Heart left ventricle (tissue), 16 donors: ENCODE measurements at places on chromosomes 3 and 15. TPM values are rescaled to one million over a fixed set of nuclear protein-coding genes. Genes with fewer than 3 reads are reported as not detected.
A peak's percentile ranks its signal among the peaks of the same experiment; 100 is the strongest.

Gene TRAIP
- total RNA-seq, result 1.1 TPM

Gene KLHL40
- total RNA-seq, result 0.19 TPM

DNA sequence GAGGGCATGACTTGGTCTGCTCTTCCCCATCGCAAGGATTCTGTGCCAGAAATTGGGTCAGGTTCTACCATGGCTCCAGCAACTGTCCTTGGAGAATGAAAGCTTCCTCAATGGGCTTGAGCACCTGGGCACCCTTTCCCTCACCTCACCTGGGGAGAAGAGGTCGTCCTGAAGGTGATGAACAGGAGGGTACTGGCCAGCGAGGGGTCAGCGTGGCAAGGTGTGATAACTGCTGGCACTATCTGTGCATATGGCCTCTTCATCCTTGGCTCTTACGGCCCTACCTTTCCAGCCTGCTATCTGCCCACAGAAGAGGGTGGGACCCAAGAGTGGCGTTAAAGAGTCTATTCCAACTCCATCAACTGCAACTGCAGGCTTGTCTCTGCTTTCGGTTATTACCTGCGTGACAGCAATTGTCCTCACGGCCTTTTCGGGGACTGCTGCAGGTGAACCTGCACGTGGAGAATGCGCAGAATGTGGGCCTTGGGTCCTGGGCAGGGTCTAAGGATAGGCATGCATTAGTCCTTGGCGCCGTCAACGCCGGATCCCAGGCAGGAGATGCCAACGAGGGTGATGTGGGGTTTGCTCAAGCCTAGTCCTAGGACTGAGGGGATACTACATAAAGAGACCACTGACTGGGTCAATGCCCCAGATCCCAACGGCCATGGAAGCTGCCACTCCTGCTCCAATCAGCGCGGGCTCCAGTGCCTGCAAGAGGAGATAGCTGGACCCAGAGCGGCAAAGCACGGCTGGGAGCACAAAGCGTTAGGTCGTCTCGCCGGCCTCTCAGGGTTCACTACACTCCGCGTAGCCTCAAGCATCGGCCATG lies 625 bp upstream of the RBM15B start:
- no peaks in the 10 kb centered on the region for H3K27me3 ChIP-seq
- DNase-seq, result no peak
- H3K4me1 ChIP-seq, result peaks cover 35% of the 10 kb centered on the region
- peak overlapping the region; percentile 70 for H3K4me3 ChIP-seq
- peak overlapping the region; percentile 85 for H3K27ac ChIP-seq
- H3K36me3 ChIP-seq, result peaks cover 51% of the 10 kb centered on the region

- H3K4me1 ChIP-seq, result peaks cover 3% of the 10 kb centered on the region
- H3K27me3 ChIP-seq, result no peaks in the 10 kb centered on the region
- peaks cover 9% of the 10 kb centered on the region for H3K36me3 ChIP-seq
- no peak overlapping the region for H3K27ac ChIP-seq
- no peak for DNase-seq
Observed at GRCh38 chr15:29695489-29696167, 126.6 kb downstream of the TJP1 start.

GRCh38 chr3:13014755-13015285 lies 58.4 kb downstream of the IQSEC1 start:
- no peak overlapping the region for H3K4me3 ChIP-seq
- peak overlapping the region; percentile 74 for H3K27ac ChIP-seq
- H3K36me3 ChIP-seq, result no peaks in the 10 kb centered on the region
- no peaks in the 10 kb centered on the region for H3K27me3 ChIP-seq

Gene TLR9
- 0.21 TPM for total RNA-seq

Gene TGM4
- total RNA-seq, result not detected

Gene ST8SIA2
- 14.3 TPM for total RNA-seq

DNA sequence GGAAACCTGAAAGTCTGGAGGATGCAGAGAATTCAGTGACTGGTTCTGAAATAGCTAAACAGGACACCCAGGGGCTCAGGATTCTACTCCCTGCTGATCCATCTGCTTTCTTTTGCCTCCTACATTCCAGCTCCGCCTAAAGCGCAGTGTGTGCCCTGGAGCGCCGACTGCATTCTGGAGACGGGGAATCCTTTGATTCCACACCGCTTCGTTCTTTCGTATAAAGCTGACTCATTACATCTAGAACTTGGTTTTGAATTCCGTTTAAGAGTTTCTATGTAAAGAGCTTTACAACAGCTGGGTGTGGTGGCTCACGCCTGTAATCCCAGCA lies 61.8 kb downstream of the SENP2 start:
- no peaks in the 10 kb centered on the region for H3K27me3 ChIP-seq
- H3K27ac ChIP-seq, result no peak overlapping the region
- no peak for DNase-seq

Gene FOXL2NB
- not detected for total RNA-seq

Gene PLXNB1
- 39.5 TPM for total RNA-seq

- no peak for DNase-seq
- H3K27ac ChIP-seq, result no peak overlapping the region
- H3K4me3 ChIP-seq, result no peak overlapping the region
- H3K36me3 ChIP-seq, result no peaks in the 10 kb centered on the region
- H3K4me1 ChIP-seq, result no peaks in the 10 kb centered on the region
Observed at GRCh38 chr3:2810723-2811122, 299.5 kb downstream of the IL5RA start.

Gene TICRR
- 0.07 TPM for total RNA-seq

- no peak overlapping the region for H3K4me3 ChIP-seq
- DNase-seq, result no peak
- no peaks in the 10 kb centered on the region for H3K27me3 ChIP-seq
- no peaks in the 10 kb centered on the region for H3K36me3 ChIP-seq
- no peaks in the 10 kb centered on the region for H3K4me1 ChIP-seq
Observed at GRCh38 chr3:136817448-136817847, 1.5 kb upstream of the SLC35G2 start.

- H3K27me3 ChIP-seq, result no peaks in the 10 kb centered on the region
- no peak overlapping the region for H3K4me3 ChIP-seq
- H3K4me1 ChIP-seq, result no peaks in the 10 kb centered on the region
- no peak for DNase-seq
- H3K36me3 ChIP-seq, result no peaks in the 10 kb centered on the region
- H3K27ac ChIP-seq, result no peak overlapping the region
Observed at GRCh38 chr15:94749811-94750617, 518.7 kb downstream of the MCTP2 start.

Gene MESP2
- total RNA-seq, result not detected

GRCh38 chr15:50549326-50549725 lies 2.9 kb upstream of the USP50 start:
- H3K4me3 ChIP-seq, result no peak overlapping the region
- DNase-seq, result no peak
- no peak overlapping the region for H3K27ac ChIP-seq
- no peaks in the 10 kb centered on the region for H3K36me3 ChIP-seq
- no peaks in the 10 kb centered on the region for H3K27me3 ChIP-seq
- H3K4me1 ChIP-seq, result no peaks in the 10 kb centered on the region

GRCh38 chr15:33374226-33374914 lies 63.6 kb downstream of the RYR3 start:
- H3K27me3 ChIP-seq, result no peaks in the 10 kb centered on the region
- no peaks in the 10 kb centered on the region for H3K36me3 ChIP-seq
- no peak overlapping the region for H3K27ac ChIP-seq

DNA sequence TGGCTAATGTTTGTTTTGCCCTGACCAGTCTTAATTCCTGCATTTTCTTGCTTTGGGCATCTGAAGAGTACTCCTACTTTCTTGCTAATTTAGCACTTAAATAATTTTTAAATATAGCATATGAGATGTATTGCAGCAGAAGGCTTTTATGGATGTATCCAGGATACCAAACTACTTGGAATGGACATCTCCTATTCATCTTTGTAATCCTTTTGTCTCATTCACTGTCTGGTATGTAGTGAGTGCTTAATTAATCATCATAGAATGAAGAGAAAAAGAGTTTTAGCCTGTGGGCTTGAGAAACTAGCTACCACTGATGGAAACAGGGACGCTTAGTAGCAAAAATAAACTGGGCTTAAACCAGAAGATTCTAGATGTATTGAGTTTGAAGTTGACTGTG lies 40.6 kb downstream of the MEX3B start:
- H3K27me3 ChIP-seq, result no peaks in the 10 kb centered on the region
- no peaks in the 10 kb centered on the region for H3K36me3 ChIP-seq
- H3K27ac ChIP-seq, result no peak overlapping the region
- DNase-seq, result no peak
- no peak overlapping the region for H3K4me3 ChIP-seq

- no peaks in the 10 kb centered on the region for H3K4me1 ChIP-seq
- DNase-seq, result no peak
- H3K36me3 ChIP-seq, result no peaks in the 10 kb centered on the region
- H3K4me3 ChIP-seq, result no peak overlapping the region
- no peaks in the 10 kb centered on the region for H3K27me3 ChIP-seq
Observed at GRCh38 chr3:43219616-43220015, 66.7 kb upstream of the SNRK start.

DNA sequence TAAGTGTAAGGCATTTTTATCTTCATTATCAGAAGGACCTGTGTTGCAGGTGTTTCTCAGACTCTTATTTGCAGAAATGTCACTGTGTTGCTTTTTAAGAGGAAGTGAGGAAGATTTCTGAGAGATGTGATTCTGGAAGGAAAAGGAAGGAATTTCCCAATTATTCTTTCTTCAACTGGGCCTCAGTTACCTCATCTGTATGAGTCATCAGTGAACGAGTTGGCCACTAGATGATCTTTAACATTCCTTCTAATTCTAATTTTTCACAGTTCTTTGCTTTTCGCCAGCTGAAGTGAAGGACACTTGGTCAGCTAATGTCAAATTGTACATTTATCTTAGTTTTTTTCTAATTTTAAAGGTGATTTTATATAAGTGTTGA lies 28.9 kb downstream of the CLEC3B start:
- H3K27ac ChIP-seq, result no peak overlapping the region
- H3K4me3 ChIP-seq, result no peak overlapping the region
- DNase-seq, result no peak
- no peaks in the 10 kb centered on the region for H3K27me3 ChIP-seq
- H3K36me3 ChIP-seq, result no peaks in the 10 kb centered on the region

GRCh38 chr3:141255846-141256261 lies 24.2 kb downstream of the PXYLP1 start:
- H3K27me3 ChIP-seq, result no peaks in the 10 kb centered on the region
- no peak overlapping the region for H3K4me3 ChIP-seq
- H3K27ac ChIP-seq, result no peak overlapping the region
- H3K4me1 ChIP-seq, result peaks cover 8% of the 10 kb centered on the region
- peaks cover 8% of the 10 kb centered on the region for H3K36me3 ChIP-seq

- no peak overlapping the region for H3K27ac ChIP-seq
- H3K4me3 ChIP-seq, result no peak overlapping the region
- no peak for DNase-seq
Observed at GRCh38 chr15:34657469-34658127, 74.1 kb upstream of the GOLGA8B start.

Gene ISG20
- 3.8 TPM for total RNA-seq

DNA sequence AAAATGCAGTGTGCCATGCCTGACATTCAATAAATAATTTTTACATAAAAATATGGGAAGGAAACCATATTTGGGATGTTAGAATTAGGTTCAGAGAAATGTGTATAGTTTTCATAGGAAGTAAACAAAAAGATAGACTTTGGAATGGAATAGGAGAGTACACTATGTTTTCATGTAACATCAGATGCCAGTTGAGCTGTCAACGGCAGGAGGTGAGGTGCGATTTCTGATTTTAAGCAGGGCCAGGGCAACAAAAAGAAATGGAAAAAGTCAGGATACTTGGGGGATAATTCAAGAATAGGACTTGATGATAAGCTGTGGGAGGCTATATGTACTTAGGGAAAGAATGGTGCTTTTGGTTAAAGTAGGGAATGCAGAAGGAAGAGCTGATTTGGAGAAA lies 639.5 kb downstream of the OTOL1 start:
- H3K27ac ChIP-seq, result no peak overlapping the region
- H3K4me1 ChIP-seq, result no peaks in the 10 kb centered on the region
- peak; percentile 32 for DNase-seq
- no peaks in the 10 kb centered on the region for H3K27me3 ChIP-seq
- H3K36me3 ChIP-seq, result no peaks in the 10 kb centered on the region
- no peak overlapping the region for H3K4me3 ChIP-seq

DNA sequence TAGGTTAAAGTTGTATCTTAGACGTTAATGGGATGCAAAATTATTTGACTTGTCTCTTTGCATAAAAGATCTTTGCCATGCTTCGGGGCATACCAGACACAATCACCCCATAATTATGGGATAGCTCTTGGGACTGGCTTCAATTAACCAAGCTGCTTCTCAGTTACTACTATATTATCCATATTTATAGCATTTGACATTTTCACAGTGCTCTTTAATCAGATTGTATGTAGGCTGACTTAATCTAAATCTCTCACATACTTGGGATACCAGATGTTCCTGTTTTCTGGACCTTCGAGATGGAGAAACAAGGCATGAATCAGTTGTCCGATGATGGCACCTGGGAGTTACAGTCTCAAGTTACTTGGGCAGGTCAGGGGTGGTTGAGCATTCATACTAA lies 27.2 kb upstream of the ABHD17C start:
- H3K4me1 ChIP-seq, result no peaks in the 10 kb centered on the region
- no peak for DNase-seq
- no peak overlapping the region for H3K4me3 ChIP-seq
- H3K27ac ChIP-seq, result no peak overlapping the region
- no peaks in the 10 kb centered on the region for H3K27me3 ChIP-seq

DNA sequence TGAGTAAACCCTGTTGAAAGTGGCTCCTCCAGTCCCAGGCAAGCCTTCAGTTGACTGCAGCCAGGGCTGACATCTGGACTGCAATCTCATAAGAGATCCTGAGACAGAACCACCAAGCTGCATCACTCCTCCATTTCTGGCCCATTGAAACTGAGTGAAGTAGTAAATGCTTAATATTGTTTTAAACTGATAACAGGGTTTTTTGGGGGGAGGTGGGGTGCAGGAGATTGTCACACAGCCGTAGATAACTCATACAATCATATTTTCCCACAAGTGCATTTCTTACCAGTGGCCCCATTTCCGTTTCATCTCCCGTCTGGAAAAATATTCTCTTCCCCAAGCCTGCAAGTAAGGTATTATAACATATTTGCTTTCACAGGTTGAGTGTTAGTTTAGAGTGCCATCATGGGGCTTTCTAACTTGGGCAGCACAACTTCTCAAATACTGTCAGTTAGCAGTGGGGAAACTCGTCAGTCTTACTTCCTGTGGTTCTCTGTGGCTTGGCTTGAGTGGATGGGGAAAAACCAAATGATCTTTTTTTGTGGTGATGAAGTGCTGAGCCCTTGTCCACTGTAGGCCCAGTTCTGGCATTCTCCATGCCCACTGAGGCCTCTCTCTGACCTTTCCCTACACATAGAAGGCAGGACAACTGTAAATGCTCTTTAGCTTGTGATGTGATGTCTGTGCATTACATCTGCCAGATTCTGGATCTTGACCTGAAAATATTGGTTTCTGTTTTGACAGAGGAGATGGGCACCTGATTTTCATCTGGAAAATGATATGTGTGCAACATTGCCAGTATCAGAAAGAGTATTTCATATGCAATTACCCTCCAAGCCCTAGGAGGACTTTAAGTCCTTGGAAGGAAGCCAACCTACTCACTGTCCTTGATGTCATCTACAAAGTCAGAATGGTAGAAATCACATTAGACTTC lies 90.1 kb upstream of the BHLHE40 start:
- peak overlapping the region; percentile 23 for H3K27ac ChIP-seq
- no peaks in the 10 kb centered on the region for H3K27me3 ChIP-seq
- no peak for DNase-seq
- no peak overlapping the region for H3K4me3 ChIP-seq
- H3K36me3 ChIP-seq, result no peaks in the 10 kb centered on the region
- H3K4me1 ChIP-seq, result no peaks in the 10 kb centered on the region

Gene GOLGA8T
- not detected for total RNA-seq
